Stimulated activated naive CD8-positive, alpha-beta T cell treated with anti-CD3 and anti-CD28 coated beads, Interleukin-15, amount 100 ng/mL, for 72 hours (primary cell): ENCODE measurements at places on chromosomes 7 and 10.

GRCh38 chr7:74092321-74092963 lies 8.8 kb downstream of the LIMK1 start:
- no peak for DNase-seq

GRCh38 chr7:157845203-157845835 lies 508.5 kb downstream of the DNAJB6 start:
- no peak for DNase-seq

DNA sequence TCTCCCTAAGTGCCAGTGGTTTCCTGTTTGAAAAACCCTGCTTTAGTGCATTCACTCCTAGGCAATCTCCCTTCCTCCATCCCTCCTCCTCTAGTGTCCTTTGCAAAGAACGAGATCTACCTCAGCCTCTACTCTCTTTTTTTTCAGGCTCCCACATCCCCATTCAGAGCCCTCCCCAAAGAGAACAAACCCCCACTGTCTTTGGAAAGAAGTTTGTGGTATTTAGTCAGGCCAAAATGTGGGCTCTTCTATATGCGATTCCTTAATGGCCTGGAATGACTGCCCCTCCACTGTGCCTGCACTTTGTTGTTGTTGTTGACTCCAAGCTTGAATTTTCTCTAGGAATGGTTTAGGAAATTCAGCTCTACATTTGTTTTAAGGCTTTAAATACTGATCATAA lies 36.3 kb downstream of the PALS2 start:
- no peak for DNase-seq

DNA sequence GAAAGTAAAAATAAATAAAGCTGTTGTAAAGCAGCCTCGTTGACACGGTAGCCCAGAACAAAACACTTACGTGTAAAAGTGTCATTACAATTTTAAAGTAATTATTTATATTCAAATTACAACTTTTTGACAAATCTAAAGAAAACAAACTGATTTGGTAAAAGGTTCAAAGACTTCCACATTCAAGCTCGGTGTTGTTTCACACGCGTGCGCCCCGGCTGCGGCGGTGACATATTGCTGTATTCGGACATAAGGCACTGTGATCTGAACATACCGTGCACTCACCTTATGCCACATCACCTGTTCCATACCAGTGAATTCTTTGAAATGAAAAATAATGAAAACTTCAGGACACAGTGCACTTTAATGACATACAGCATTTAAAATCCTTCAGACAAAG lies 36.9 kb upstream of the RHEB start:
- DNase-seq: no peak

GRCh38 chr10:77461636-77462296 lies 175.8 kb downstream of the KCNMA1 start:
- no peak for DNase-seq

- no peak for DNase-seq
Measured at GRCh38 chr7:47931005-47932004, 17.0 kb downstream of the PKD1L1 start.

GRCh38 chr7:96218664-96219243 lies 103.1 kb downstream of the SLC25A13 start:
- no peak for DNase-seq

DNA sequence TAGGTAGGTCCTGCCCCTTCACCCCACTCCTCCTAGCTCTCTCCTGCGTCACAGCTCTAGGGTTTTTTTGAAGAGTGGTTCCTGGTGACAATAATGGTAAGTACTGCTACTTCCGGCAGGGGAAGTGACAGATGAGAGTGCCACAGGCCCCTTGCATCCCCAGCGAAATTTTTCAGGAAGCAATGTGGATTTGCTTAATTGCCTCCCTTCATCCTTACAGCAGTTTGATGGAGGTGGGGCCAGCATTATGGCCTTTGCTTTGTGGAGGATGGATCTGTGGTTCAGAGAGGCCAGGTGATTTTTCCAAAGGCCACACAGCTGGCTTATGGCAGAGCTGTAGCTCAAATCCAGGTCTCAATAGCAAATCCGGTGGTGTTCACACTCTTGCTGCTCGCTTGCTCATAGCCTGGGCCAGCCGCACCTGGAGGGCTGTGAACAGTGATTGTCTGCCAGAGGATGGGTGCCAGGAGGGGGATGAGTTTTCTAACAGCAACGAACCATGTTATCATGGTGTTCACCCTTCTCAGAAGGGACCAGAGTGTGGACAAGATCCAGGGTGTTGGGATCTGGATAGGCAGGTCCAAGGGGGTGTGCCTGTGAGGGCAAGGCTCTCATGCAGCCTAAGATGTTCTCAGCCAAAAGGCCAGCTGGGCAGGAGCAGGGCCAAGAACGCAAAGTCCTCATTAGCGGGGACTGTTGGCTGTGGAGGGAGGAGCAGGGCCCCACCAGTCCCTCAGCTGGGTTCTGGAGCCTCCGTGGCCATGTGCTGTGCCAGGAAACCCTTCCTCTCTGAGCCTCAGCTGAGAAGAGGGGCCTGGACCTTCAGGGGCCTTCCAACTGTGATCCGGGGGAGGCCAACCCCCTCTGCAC lies 89.0 kb downstream of the EMX2 start:
- no peak for DNase-seq

DNA sequence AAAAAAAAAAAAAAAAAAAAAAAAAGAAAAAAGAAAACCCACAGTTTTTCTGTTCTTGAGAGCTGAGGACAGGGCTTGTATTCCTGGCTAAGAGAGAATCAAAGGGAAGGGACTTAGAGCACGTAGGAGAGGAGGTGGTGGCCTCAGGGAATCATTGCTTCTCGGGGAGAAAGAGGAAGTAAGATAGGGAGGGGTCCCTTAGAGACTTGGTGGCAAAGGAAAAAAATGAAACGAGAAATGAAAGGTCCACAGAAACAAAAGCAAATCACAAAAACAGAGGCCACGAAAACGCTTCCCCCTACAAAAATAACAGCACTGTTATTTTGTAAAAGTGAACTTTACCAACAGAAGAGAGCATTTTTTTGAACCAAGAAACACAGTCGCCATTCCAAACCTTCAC lies 323.1 kb upstream of the GALNT17 start:
- DNase-seq: no peak

GRCh38 chr10:103915796-103916195 lies 2.2 kb downstream of the STN1 start:
- DNase-seq: no peak

DNA sequence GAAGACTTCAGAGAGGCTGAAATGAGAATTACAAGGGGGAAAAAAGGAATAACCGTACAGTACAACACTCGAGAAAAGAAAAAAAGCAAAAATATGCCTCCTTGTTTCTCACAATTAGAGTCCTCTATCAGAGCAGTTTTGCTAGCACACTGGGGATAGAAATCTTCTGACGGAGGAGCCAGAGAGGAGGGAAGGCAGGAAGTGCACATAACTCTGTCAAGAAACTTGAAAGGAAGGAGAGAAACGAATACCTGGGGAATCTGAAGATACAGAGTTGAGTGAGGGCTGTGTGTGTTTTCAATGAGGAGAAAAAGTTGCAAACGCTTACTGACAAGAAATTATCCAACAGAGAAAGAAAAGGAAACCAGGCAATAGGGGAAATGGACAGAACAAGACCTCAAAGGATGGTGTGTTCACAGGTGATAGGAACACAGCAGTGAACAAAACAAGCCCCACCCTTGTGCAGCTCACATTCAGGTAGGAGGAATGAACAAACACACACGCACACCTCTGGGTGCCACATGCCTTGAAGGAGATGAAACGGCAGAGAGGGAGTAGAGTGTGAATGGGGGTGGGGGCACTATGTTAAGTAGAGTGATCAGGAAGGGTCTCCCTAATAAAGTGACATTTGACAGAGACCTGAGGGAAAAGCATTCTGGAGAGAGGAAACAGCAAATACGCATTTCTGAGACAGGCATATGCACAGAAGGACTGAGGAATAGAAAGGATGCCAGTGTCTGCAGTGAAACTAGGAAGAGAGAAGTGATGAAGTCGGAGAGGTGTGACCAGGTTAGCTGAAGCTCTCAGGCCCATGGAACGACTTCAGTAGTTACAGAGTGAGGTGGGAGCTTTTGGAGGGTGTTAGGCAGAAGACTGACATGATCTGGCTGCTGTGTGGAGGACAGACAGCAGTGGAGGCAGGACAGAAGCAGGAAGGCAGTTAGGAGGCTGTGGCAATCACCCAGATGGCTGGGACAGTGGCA lies 46.7 kb upstream of the SPOCK2 start:
- DNase-seq: no peak

- DNase-seq: no peak
Measured at GRCh38 chr10:7563368-7563767, 103.4 kb downstream of the ITIH5 start.

DNA sequence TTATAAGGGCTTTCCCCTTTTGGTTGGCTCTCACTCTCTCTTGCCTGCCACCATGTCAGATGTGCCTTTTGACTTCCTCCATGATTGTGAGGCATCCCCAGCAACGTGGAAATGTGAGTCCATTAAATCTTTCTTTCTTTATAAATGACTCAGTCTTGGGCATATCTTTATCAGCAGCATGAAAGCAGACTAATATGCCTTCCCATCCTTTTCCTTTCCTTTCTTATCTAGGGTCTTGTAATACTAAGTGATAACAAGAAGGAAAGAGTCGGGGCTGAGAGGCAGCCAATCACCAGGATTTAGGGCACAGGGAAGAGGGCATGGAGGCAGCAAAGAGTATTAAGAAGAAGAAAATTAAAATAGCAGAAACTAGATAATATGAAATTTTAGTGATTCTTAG lies 62.0 kb upstream of the JCAD start:
- no peak for DNase-seq

DNA sequence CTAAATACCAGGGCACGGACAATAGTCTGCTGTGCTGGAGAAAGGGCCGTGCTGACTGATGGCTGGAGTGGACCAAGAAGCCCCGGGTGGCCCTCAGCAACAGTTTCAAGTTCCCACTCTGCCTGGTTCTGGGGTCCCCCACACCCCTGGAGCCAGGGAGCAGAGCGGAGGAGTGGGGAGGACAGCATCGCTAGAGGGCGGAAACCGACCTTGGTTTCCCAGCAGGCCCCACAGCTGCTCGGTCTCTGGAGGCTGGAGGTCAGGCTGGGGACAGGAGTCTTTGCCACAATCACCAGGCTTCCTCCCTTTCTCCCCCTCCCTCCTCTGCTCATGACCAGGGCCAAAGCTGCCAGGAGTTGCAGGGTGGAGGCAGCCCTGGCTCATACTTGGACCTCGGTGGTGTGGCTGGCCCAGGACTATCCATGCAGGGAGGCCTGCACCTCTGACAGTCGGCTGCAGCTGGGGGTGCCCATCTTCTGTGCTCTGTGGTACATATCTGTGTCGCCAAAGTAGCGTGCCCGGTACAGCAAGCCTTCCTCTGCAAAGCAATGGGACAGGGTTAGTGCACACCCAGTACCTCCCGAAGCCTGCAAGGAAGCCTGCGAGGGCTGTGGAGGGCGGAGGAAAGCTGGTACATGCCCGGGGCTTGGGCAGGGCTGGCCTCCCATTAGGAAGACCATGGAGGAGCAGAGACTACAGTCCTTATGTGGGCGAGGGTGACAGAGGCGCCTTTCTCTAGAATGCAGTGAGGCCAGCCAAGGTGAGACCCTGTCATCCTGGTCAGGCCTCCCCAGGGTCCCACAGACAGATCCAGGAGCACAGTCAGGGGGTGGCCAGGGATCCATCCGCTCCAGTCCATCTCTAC lies 19.1 kb downstream of the DNAJB12 start:
- DNase-seq: peak; percentile 65

- DNase-seq: no peak
Measured at GRCh38 chr7:101557978-101558741, 70.9 kb downstream of the MYL10 start.

DNA sequence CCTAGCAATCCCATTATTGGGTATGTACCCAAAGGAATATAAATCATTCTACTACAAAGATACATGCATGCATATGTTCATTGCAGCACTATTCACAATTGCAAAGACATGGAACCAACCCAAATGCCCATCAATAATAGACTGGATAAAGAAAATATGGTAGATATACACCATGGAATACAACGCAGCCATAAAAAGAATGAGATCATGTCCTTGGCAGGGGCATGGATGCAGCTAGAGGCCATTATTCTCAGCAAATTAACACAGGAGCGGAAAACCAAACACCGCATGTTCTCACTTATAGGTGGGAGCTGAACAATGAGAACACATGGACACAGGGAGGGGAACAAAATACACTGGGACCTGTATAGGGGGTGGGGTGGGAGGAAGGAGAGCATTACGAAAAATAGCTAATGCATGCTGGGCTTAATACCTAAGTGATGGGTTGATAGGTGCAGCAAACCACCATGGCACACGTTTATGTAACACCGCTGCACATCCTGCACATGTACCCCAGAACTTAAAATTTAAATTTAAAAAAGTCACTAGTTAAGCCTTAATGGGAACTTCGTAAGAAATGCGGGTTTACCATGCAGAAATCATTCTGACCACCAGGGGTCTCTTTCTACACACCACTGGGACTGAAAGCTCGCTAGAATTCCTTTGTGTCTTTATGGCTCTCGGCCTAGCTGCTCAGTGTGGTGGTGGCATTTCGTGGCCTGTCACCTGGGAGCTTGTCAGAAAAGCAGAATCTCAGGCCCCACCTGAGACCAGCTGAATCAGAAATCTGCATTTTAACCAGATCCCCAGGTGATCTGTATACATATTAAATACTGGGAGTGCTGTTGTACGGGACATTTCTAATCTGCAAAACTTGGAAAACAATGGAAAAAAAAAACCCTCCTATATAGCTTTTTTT lies 9.5 kb downstream of the ANKRD1 start:
- DNase-seq: peak; percentile 53

- no peak for DNase-seq
Measured at GRCh38 chr10:28171468-28172222, 131.2 kb downstream of the MPP7 start.

GRCh38 chr10:3264161-3264761 lies 91.7 kb upstream of the PITRM1 start:
- DNase-seq: no peak

DNA sequence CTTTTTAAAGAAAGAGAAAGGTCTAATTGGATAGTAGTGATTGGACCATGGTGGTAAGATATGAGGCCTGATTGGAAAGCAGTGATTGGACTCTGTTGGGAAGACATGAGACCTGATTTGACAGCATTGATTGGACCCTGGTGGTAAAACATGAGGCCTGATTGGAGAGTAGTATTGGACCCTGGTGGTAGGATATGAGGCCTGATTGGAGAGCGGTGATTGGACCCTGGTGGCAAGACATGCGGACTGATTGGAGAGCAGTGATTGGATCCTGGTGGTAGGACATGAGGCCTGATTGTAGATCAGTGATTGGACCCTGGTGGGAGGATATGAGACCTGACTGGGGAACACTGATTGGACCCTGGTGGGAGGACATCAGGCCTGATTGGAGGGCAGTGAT lies 444.3 kb downstream of the LRMDA start:
- DNase-seq: no peak

- no peak for DNase-seq
Measured at GRCh38 chr10:132297526-132297925, 10.2 kb downstream of the STK32C start.
